ENCODE measurements at places on chromosomes 4 and X. TPM values are rescaled to one million over a fixed set of nuclear protein-coding genes. Genes with fewer than 3 reads are reported as not detected.

MAGEE2 gene
- not detected for total RNA-seq

SLC9B1 gene
- total RNA-seq, result 0.77 TPM

IL3RA gene
- not detected for total RNA-seq

DNA sequence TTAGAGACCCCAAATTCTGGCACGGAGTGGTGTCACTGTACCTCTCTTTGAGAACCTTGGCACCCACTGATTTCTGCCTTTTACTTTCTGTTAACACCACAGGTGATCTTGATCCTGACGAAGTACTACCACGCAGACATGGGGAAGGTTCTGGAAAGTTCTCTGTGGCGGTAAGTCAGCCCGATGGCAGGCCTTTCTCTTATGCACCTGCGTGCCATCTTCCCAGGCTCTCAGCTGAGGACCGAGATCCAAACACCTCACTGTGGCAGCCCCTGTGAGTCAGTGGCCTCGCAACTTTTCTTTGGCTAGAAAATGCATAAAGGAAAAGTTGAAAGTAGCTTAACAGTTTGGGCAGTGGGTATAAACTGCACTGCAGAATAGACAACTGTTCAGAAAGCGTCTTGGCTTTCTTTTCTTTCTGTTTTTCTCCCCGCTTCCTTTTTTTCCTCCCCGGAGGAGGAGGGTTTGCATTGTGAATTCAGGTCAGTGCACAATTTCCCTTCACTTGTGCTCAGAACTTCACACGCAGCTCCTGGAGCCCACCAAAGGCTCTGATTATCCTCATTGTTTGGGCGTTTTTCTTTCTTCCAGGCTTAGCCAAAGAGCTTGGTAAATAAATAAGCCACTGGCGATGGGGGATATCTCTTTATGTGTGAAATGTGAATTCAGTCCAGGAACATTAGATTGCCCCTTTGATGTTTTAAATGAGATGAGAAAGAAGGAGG lies 38.4 kb downstream of the PSAPL1 start:
- H3K27ac ChIP-seq, result peak overlapping the region; percentile 76
- no peak overlapping the region for H3K4me3 ChIP-seq
- peaks cover 14% of the 10 kb centered on the region for H3K27me3 ChIP-seq
- peaks cover 21% of the 10 kb centered on the region for H3K4me1 ChIP-seq
- no peaks in the 10 kb centered on the region for H3K36me3 ChIP-seq
- DNase-seq, result no peak

DNA sequence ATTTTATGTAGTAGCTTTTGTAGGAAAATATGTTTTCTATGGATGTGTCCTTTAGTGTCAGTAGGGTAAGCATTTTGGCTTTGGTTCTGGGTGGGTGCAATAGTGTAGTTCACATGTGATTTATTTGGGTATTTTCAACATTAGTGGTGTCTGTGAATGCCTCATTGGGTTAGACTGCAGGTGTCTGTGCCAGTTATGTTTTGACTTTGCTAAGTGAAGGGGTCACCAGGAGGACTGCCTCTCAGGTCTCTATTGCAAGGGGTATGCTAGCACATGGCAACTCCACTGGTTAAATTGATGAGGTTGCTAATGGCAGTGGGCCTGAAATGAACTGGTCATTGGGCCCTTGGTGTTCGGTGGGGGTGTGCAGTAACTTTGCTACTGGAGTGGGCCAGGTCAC lies 467.1 kb downstream of the NAF1 start:
- H3K27me3 ChIP-seq, result no peaks in the 10 kb centered on the region
- no peaks in the 10 kb centered on the region for H3K4me1 ChIP-seq
- H3K27ac ChIP-seq, result no peak overlapping the region
- H3K4me3 ChIP-seq, result no peak overlapping the region

GRCh38 chrX:46770000-46770816 lies 11.3 kb upstream of the SLC9A7 start:
- H3K4me1 ChIP-seq, result peaks cover 6% of the 10 kb centered on the region
- H3K27ac ChIP-seq, result peak overlapping the region; percentile 27
- peak; percentile 11 for DNase-seq
- H3K27me3 ChIP-seq, result peaks cover 50% of the 10 kb centered on the region
- no peaks in the 10 kb centered on the region for H3K36me3 ChIP-seq
- H3K4me3 ChIP-seq, result no peak overlapping the region

DNA sequence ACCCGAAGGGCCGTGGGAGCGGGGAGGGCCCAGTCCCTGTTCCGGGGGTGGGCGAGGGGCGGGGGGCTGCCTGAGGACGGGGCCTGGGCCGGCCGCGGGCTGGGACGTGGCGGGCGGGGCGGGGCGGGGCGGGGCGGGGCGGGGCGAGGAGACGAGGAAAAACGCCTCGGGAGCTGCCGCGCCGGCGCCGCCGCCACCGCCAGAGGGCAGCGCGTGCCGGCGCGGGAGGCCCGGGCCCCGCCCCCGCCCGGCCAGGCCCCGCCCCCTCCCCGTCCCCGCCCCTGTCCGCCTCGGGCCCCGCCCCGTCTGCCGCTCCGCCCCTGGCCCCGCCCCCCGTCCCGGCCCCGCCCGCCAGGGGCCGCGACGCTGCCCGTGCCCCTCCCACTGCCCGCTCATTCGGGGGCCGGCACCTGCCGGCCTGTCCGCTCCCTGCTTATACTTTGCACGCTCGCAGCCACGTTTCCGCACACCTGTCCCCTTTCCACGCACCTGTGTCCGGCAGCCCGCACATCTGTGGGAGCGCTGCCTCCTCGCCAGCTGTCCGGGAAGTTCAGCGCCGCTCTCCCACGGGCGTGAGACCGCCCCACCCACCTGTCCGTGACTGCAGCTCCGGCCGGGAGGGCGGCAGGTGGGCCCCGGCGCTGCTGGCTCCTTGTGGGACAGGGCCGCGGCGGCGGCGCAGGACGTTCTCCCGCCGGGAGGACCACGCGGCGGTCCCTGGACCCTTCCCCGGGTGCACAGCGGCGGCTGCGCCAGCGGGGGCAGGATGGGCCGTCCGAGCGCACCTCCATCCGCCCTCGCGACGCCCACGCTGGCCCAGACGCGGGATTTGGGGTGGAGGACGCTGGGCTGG lies 1.7 kb upstream of the FGFRL1 start:
- H3K4me3 ChIP-seq, result peak overlapping the region; percentile 79
- H3K4me1 ChIP-seq, result peaks cover 11% of the 10 kb centered on the region
- peak overlapping the region; percentile 76 for H3K27ac ChIP-seq
- peaks cover 29% of the 10 kb centered on the region for H3K27me3 ChIP-seq
- DNase-seq, result peak; percentile 56
- H3K36me3 ChIP-seq, result peaks cover 7% of the 10 kb centered on the region

DNA sequence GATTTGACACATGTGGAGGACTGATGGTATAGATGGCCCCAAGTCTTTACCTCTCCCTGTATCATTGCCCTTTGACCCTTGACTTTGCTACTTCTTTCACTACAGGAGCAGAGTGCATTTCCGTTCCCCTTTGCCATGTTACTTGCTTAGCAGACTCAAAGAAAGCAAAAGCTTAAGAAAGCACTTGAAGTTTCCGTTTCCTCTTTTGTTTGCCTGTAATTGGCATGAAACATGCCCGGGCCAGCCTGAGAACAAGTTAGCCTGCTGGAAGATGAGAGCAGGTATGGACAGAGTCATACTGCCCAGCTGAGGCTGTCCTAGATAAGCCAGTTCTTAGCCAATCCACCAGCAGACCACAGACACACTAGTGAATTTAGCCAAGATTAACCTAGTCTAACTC lies 206.0 kb downstream of the BCOR start:
- peak overlapping the region; percentile 68 for H3K27ac ChIP-seq
- peak; percentile 59 for DNase-seq
- no peaks in the 10 kb centered on the region for H3K36me3 ChIP-seq
- peaks cover 29% of the 10 kb centered on the region for H3K27me3 ChIP-seq
- H3K4me3 ChIP-seq, result no peak overlapping the region
- H3K4me1 ChIP-seq, result peaks cover 34% of the 10 kb centered on the region

DNA sequence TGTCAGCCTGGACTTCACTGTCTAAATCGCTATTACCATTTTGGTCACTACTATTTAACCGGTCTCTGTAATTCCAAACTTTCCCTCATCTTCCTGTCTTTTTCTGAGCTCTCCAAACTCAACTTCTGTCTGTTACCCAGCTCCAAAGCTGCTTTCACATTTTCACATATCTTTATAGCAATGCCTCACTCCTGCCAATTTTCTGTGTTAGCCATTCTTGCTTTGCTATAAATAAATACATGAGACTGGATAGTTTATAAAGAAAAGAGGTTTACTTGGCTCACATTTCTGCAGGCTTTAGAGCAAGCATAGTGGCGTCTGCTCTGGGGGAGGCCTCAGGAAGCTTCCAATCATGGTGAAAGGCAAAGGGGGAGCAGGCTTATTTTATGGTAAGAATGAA lies 368.3 kb upstream of the GNPDA2 start:
- no peaks in the 10 kb centered on the region for H3K4me1 ChIP-seq
- no peaks in the 10 kb centered on the region for H3K27me3 ChIP-seq
- DNase-seq, result no peak
- no peak overlapping the region for H3K4me3 ChIP-seq

DNA sequence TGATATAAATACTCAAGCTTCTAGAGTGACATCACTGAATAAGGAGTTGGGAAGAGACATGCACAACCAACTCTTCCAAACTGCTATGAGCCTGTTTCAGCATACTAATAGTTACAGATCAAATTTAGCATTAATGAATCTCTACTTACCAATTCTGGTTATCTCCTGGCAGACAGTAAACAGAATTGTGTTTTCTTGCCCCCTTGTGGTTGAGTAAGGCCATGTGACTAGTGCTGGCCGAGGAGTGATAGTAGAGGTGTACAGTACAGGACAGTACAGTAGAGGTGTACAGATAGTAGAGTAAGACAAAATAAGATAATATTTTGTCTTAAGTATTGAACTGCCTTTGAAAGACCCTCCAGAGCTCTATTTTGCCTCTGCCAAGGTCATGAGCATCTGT lies 681.4 kb downstream of the GABRG1 start:
- no peaks in the 10 kb centered on the region for H3K36me3 ChIP-seq
- H3K27ac ChIP-seq, result no peak overlapping the region

DNA sequence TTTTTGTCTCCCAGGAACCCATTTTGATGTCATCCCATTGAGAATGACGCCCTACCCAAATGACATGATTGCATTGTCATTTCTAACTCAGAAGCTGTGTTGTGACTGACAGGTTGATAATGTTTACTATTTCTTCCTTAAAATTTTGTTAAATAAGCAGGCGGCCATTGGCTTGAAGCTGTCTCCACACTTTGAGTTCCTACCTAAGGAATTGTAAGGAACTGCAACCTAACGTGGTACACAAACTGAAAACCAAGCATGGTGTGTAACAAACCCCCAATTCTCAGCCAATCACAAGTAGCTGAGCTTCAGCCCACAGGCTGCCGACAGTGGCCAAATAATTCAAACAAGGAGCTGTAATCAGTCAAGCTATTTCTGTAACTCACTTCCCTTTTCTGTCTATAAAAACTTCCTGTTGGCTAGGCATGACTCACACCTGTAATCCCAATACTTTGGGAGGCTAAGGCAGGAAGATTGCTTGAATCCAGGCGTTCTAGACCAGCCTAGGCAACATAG lies 2.9 kb upstream of the MND1 start:
- H3K27ac ChIP-seq, result no peak overlapping the region
- H3K4me3 ChIP-seq, result no peak overlapping the region
- H3K36me3 ChIP-seq, result no peaks in the 10 kb centered on the region
- peak; percentile 67 for DNase-seq
- H3K27me3 ChIP-seq, result no peaks in the 10 kb centered on the region

- peaks cover 27% of the 10 kb centered on the region for H3K36me3 ChIP-seq
- no peak overlapping the region for H3K4me3 ChIP-seq
- H3K27me3 ChIP-seq, result peaks cover 75% of the 10 kb centered on the region
- no peak overlapping the region for H3K27ac ChIP-seq
- H3K4me1 ChIP-seq, result no peaks in the 10 kb centered on the region
These were observed 11.9 kb downstream of the USP11 start for GRCh38 chrX:47244676-47245075.
